Large intestine (tissue), 12 donors: ENCODE measurements at places on chromosomes 7 and 10. TPM values are rescaled to one million over a fixed set of nuclear protein-coding genes. Genes with fewer than 3 reads are reported as not detected.

CACNB2 gene
- polyA plus RNA-seq = 8.2 TPM

DNA sequence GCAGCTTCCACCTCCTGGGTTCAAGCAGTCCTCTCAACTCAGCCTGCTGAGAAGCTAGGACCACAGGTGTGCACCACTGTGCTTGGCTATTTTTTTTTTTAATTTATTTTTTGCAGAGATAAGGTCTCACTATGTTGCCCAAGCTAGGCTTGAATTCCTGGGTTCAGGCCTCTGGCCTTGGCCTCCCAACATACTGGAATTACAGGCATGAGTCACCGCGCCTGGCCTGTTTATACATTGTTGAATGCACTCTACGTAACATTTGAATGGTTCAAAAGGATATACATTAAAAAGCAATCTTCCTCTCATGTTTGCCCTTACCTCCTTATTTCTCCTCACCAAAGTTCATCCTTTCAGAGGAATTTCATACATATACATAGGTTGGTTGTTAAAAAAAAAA, 7.2 kb upstream of the SNX10 start:
- DNase-seq = no peak

DNA sequence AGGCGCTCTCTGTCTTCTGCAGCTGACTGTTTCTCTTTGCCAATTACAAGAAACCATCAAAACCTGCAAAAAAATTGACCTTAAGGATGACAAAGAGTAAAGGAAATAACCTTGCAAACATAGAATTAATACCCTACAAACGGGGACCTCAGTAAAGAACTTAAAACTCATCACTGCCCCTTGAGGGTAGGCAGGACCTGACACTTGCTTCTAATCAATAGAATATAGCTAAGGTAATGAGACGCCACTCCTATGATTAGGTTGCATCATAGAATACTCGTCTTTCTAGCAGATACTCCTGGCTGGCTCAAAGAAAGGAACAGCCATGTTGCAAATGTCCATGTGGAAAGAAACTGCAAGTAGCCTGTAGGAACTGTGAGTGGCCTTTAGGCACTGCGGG, 140.0 kb downstream of the XPNPEP1 start:
- DNase-seq = no peak

PNLIPRP3 gene
- polyA plus RNA-seq = not detected
